ENCODE measurements at places on chromosomes 2 and 18.

DNA sequence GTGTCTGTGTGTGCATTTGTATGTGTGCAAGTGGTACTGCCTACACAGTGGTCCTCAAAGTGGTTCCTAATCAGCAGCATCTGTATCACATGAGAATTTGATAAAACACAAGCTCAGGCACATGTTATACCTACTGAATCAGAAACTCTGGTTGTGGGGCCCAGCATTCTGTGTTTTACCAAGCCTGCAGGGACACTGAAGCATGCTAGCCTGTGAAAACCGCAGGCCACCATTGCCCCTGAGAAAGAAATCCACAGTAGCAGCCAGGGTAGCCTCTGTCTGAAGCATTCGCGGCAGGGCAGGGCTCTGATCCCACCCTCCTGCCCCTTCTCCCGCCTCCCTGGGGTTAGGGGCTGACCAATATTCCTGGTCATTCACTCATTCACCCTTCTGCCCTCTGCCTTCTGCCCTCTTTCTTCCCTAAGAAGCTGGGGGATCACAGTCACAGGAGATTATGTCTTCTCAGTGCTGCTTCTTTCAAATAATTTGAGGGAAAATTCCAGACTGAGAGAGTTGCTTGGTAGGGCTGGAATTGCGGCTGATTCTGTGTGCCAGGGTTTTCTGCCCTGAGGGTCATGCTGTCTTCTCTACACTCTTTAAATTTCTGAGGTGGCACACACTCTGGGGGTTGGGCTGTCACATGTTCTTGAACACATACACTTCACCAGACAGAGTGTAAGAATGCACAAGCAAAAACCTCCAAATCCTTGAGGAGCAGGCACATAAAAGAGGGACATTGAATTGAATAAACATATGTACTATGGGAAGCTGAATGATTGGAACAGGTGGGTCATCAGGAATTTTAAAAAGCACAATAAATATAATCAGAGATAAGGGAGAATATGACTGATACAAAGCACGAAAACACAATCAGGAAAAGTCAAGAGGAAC is 126.6 kb upstream of the SEC11C start:
- DNase-seq = no peak

- no peak for DNase-seq
These were observed 105.1 kb downstream of the DYSF start for GRCh38 chr2:71558300-71559051.

DNA sequence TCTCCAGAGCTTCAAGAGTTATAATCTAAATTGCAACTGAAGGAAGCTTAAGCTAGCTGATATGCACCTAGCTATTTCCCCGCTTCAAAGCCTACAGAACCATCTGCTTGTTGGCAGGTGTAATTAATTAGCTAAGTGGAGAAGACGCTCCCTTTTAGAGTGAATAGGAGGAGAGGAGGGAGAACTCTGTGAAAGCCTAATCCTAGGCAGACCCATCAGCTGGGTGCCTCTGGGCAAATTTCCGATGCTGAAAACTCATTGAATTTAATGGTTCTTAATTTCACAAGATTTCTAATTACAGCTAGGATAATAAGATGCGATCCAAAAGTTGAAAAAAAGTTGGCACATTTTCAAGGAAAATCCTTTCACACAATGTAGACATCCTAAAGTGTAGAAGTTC is 735.9 kb downstream of the ERBB4 start:
- no peak for DNase-seq

GRCh38 chr2:165055082-165055851 is 99.9 kb upstream of the SLC38A11 start:
- no peak for DNase-seq

GRCh38 chr18:13268158-13269012 is 49.8 kb downstream of the LDLRAD4 start:
- no peak for DNase-seq

All from CD4-positive, alpha-beta T cell treated with Interleukin-6 at 100 ng/mL for 8 hours (primary cell).